CD4-positive, alpha-beta T cell treated with Interleukin-6 at 100 ng/mL for 8 hours (primary cell): ENCODE measurements at places on chromosomes 6 and 20.
A peak's percentile ranks its signal among the peaks of the same experiment; 100 is the strongest.

DNA sequence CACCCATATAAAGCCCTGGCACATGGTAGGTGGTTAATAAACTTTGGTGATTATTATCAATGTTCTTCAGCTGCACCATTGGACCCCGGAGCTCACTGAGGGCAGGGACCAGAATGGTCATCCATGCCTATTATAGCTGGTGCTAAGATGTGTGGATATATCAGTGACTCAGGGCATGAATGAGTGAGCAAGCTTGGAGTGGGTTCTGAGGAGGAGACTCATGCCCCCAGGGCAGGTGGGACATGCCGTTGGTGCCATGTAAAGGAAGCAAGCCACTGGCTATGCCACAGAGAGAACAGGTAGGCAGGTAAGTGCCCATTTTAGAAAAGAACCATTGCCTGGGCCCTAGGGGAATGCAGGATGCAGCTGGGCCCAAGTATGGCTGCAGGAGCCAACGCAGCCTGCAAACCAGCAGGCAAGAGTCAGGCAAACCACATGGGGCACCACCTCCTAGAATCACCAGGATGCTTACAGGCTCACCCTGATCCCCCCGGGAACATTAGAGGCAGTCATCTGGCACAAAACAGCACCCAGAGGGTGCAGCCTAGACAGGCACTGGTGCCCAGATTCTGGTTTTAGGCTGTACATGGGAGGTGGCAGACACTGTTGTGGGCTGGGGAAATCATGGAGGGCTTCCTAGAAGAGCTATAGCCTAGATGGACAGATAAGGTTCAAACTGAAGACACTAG lies 23.5 kb downstream of the PLAGL2 start:
- DNase-seq = no peak

GRCh38 chr6:32109114-32109764 lies at the start of gene TNXB:
Gene TNXB (minus strand): TSS chr6:32109338. CDS start chr6:32098198, 11,140 bp downstream.
- no peak for DNase-seq

GRCh38 chr6:33430991-33431879 lies 11.4 kb downstream of the SYNGAP1 start:
- peak; percentile 85 for DNase-seq

DNA sequence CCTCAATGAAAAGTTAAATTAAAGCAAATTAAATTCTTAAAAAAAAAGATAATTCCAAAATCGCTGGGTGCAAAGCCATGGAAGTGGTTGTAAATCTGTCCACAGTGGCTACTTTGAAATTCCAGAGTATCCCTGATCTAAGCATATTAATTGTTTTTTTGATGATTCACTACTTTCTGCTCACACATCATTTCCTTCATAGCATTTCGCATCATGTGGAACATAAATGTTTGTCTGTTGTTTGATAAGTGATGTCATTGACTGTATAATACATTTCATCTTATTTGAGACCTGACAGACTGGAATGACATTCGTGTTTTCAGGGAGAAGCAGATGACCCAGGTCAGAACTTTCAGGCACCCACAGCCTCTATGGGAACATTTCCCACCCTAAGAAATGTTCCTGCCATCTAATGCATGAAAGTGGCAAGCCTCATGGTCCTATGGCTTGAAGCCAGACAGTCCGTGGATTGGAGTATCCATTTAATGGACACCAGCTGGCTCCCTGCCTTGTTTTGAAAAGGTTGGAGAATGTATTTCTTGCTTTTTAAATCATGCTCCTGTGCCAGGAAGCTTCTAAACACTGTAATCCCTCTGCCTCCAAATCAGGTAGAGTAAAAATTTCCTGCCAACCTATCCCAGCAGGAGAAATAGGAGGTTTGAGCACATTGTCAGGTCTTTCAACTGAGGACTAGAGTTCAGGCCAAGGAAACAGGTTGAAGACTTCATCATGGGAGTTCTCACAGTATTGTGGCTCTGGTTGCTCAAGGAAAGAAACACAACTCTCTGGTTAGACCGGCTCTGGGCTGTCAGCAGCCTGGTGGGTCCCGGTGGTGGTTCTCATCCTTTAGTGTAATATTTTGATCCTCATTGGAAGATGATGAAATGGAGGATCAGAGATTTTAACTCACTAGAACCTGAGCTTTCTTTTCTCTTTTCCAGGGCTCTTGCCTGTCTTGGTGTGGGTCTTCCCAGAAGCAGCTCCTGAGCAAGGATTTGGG lies 157.9 kb downstream of the SLC24A3 start:
- DNase-seq = no peak

DNA sequence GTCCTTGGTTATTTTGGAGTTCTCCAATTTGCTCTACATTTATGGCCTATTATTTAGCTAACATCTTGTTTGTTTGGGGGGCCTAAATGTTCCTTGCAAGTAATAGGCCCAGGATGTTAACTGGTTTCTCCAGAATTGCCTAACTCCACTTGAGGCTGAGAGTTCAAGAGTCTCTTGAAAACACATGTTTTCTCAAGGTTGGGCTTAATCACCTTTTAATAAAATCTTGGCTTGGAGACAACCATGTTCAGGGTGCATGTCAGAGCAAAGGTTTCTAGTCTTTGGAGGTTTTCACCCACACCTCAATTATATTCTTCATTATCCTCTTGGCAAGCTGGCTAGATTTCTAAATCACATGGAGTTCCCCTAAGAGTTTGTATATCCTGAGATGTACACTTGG lies 54.2 kb downstream of the KLHL31 start:
- no peak for DNase-seq

GRCh38 chr6:83952830-83953229 lies 80.7 kb upstream of the MRAP2 start:
- DNase-seq = no peak

GRCh38 chr6:101396548-101397173 lies 3.2 kb downstream of the GRIK2 start:
- DNase-seq = no peak

DNA sequence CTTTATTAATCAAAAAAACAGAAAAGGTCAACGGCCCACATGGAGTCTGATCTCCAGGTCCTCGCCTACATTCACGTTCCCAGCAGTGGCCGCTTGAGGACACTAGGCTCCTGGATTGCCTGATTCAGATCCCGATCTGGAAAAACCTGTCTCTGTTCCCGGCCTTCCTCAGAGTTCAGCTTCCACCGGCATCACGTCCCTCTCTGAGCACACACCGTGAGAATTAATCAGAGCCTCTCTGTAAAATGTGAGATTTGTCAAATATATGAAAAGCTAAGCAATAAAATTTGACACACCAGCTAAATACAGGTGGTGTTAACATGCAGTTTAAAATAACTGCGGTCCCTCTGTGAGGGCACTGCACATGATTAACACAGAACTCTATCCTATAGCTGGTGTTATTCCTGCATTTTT lies 122.8 kb upstream of the COL21A1 start:
- DNase-seq = no peak

- no peak for DNase-seq
Measured at GRCh38 chr6:75418233-75418632, 75.4 kb downstream of the FILIP1 start.

DNA sequence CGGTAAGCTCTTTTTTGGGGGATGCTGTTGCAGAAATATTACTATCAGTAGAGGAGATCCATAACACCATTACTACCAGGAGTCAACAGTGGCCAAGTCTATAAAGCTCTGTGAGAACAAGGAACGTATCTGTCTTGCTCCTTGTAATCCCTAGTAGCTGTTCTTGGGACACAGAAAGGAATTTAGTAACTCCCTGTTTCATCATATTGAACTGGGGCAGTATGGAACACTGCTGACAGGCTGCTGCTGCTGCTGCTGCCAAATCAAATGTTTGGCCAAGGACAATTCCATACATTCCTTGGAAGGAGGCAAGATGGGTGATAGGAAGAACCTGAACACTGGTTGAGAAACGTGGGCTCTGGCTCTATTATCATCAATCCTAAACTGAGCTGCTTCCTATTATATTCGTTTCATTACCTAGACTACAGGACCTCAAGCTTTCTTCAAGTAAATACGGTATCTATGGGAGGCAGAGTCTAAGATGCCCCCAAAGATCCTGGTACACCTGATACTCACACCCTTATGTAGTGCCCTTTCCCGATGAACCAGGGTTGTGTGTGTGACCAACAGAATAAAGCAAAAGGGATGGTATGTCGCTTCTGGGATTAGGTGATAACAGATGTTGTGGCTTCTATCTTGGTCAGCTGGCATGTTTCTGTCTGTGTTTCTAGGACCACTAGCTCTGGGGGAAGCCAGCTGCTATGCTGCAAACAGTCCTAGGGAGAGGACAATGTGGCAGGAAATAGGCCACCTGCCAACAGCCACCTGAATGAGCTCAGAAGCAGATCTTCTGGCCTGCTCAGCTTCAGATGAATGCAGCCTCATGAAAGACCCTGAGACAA lies 39.5 kb downstream of the ELOVL5 start:
- DNase-seq = no peak

DNA sequence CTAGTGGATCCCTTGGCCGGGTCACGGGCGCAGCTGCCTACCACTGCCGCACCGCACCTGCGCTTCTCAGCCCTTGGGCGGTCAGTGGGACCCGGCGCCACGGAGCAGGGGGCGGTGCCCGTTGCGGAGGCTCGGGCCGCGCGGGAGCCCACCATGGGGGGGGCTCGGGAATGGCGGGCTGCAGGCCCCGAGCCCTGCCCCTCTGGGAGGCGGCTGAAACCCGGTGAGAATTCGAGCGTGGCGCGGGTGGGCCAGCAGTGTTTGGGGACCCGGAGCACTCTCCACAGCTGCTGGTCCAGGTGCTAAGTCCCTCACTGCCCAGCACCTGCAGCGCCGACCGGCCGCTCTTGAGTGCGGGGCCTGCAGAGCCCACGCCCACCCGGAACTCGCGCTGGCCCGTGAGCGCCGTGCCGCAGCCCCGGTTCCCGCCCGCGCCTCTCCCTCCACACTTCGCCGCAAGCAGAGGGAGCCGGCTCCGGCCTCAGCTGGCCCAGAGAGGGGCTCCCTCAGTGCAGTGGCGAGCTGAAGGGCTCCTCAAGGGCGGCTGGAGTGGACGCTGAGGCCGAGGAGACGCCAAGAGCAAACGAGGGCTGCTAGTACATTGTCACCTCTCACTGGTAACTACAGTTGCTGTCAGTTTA lies 120.5 kb upstream of the TMEM170B start:
- no peak for DNase-seq

- DNase-seq = peak; percentile 66
Measured at GRCh38 chr6:32192608-32193039, at the start of gene GPSM3. Gene GPSM3 (minus strand): TSS chr6:32192643. CDS start chr6:32192513, 130 bp downstream.

- no peak for DNase-seq
Measured at GRCh38 chr6:38467566-38467965, 172.2 kb downstream of the BTBD9 start.

DNA sequence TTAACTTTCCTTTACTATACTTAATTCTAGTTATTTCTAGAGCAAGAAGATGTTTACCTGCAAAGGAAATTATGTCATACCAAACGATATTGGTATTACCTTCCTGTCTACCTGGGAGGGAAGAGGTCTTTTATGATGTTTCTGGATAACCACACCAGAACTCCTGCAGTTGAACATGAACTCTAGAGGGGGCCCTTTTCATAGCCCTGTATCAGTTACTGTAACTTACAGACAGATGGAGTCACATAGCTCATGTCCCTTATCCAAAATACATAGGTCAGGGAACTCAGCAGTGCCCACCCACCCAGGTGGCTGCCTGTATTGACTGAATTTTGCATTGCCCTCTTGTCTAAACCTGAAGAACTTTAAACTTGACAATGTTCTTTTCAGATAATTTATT lies 35.1 kb upstream of the MYL9 start:
- no peak for DNase-seq

DNA sequence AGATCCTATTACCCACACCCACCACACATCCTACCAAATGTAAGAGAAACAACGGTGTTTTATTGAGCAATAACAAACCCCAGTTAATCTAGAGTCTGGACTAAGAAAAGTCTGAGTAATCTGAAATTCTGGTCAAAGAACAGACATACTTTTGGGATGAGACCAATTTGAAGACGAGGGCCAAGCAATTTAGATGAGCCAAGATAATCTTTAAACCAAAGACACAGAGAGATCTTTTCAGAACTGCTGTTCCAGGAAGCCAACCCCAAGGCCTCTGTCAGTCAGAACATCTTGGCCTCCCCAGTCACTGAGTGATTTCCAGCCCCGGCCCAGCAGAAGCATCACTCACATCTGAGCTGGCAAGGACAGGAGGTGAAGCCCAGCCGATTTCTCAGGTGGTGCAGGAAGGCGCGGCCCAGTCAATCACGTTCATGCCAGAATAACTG lies 118.5 kb upstream of the SYNDIG1 start:
- no peak for DNase-seq

DNA sequence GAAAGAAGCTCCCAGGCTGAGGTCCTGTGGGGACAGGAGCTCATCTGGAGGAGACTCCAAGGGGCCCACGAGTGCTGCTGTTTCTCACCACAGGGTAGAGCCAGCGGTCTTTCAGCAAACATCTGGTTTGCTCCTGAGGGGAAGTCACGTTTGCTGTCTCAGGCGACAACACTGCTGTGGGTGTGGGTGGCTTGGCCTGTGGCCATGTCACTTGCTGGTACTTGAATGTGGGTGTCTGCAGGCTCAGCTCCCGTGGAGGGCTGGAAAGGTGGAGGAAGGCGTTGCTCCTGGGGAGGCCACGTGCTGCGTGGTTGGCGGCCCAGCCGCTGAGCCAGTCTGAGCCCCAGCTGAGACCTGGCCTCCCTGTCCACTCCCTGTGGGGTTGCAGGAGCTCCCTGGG lies 52.8 kb upstream of the MPC1 start:
- peak; percentile 60 for DNase-seq

DNA sequence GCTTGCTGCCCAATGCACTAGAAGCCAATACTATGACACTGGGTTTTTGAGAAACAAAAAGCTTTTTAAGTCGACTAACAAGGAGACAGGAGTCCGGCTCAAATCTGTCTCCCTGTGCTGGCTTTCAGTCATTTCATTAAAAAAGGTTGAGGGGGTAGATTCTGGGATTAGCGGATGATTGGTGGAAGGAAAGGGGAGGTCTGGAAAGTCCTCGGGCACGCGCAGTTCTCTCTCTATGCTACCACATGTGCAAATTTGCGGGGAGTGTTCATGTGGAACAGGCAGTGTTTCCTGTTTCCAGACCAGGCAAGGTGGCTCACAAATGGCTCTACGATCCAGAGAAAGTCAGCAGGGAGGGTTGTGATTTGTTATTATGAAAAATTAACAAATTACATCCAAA lies 89.1 kb upstream of the TOX2 start:
- no peak for DNase-seq

DNA sequence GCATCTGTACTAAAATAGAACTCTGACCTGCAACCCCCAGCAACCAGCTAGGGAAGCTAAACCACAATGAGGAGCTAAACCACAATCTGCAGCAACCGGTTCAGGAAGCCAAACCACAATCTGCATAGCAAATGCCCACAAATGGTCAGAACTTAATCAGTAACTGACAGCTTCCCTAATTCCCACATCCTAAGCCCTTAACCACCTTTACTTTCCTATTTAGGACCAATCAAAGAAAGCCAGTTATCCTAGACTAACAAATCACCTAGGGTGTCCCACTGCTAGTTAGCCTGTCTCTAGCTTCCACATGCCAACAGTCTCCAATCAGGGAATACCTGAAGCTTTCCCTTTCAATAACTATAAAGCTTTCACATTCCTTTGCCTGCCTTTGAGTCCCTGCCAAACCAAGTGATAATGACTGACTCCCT lies 424.6 kb upstream of the PTCHD4 start:
- no peak for DNase-seq

GRCh38 chr6:24848461-24848860 lies 49.7 kb upstream of the ARMH2 start:
- DNase-seq = no peak

GRCh38 chr6:41498968-41499599 lies 47.1 kb upstream of the FOXP4 start:
- DNase-seq = no peak
